Cardiac fibroblast (primary cell): ENCODE measurements at places on chromosomes 6 and 20.
A peak's percentile ranks its signal among the peaks of the same experiment; 100 is the strongest.

GRCh38 chr6:117919775-117920729, 13.0 kb downstream of the SLC35F1 start:
- DNase-seq: no peak

GRCh38 chr20:16596991-16597390, 23.7 kb upstream of the KIF16B start:
- no peak for DNase-seq

DNA sequence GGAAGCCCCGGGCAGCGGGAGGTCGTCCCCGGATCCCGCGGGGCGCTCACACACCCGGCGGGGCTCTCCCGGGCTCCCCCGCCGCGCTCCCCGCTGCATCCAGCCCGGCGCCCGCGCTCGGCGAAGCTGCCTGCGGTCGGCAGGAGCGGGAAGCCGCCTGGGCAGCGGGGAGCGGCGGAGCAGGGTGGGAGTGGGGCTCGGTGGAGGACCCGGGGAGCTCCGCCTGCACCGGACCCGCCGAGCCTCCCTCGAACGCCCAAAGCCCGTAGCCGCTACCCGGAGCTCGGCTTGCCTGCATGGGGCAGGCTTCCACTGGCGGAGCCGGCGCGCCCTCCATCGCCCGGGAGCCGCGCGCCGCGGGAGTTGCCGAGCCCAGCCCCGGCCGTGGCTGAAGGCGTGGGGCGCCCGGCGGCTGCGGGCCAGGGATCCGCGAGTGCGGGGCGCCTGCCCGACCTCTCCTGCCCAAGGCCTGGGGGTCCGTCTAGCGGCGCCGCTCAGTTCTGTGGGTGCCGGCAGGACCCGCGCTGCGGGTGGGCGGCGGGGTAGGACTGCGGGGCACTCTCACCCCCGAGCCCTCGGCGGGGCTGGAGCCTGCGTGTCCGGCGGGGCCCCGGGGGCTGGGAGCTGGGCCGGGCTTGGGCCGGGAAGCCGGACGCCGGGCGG, 671 bp downstream of the CDH4 start:
- DNase-seq: peak; percentile 8

GRCh38 chr20:53034899-53035298, 62.7 kb downstream of the TSHZ2 start:
- no peak for DNase-seq

- DNase-seq: no peak
Observed at GRCh38 chr6:107699697-107700325, 124.3 kb downstream of the SCML4 start.

DNA sequence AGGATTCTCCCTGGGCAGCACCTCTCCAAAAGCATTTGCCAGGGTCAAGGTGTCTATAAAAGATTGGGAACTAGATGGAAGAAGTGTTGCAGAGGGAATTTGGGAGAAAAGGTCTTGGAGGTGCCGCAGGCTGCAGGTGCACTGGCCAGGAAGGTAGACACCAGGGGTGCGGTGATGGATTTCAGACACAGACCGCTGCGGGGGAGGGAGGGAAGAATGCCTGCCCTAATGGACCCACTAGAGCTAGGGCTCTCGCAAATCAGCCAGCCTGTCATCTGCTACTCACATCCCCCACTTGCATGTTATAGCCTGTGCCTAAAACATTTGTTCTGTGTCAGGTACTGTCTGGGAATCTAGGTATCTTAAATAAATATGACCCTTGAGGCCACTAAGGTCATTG, 193.6 kb upstream of the SLC24A3 start:
- DNase-seq: no peak

- peak; percentile 98 for DNase-seq
Observed at GRCh38 chr6:3209114-3210023, 18.1 kb downstream of the TUBB2B start.

DNA sequence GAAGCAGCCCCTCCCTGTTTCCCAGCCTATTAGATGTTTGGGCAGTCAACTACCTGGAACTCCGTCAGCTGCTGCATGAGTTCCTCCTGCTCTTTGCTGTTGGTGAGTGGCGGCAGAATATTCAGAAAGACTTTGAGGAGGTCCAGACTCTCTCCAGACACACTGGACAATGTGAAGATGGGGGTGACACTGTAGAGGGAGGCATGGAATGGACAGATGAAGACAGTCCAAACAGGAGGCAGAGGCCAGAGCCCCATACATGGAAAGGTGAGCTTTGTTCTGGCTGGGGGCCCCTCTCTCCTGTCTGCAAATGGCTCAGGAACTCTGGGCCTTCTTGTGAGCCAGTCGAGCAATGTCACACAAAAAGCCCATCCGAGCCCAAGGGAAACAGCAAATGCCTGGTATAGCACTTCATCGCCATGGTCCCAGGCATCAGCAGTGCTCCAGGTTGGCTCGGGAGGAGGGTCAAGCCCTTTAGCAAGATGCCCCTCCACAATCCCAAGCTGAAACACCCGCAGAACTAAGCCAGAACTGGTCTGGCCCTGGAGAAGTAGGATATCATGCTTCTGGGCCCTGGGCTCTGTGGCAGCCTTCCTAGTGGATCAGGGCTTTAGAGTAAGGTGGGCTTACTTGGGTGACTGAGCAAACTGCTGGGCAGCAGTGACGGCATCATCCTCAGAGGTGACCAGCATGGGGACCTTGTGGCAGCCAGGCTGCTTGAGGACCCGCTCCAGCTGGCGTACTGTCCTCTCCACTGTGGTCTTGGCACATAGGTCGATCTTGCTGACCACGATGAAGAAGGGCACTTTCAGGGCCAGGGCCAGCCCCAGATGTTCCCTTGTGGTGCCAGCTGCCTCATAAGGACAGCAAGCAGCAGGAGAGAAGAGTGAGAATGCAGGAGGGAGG, 4.9 kb downstream of the GTPBP2 start:
- no peak for DNase-seq

- DNase-seq: no peak
Observed at GRCh38 chr20:61356196-61356595, 104.1 kb downstream of the CDH4 start.

- peak; percentile 67 for DNase-seq
Observed at GRCh38 chr6:46090115-46091079, 39.4 kb upstream of the ENPP4 start.

GRCh38 chr6:37187321-37188022, 17.5 kb downstream of the PIM1 start:
- DNase-seq: no peak

GRCh38 chr6:133804265-133804664, 84.6 kb upstream of the TCF21 start:
- DNase-seq: peak; percentile 85

DNA sequence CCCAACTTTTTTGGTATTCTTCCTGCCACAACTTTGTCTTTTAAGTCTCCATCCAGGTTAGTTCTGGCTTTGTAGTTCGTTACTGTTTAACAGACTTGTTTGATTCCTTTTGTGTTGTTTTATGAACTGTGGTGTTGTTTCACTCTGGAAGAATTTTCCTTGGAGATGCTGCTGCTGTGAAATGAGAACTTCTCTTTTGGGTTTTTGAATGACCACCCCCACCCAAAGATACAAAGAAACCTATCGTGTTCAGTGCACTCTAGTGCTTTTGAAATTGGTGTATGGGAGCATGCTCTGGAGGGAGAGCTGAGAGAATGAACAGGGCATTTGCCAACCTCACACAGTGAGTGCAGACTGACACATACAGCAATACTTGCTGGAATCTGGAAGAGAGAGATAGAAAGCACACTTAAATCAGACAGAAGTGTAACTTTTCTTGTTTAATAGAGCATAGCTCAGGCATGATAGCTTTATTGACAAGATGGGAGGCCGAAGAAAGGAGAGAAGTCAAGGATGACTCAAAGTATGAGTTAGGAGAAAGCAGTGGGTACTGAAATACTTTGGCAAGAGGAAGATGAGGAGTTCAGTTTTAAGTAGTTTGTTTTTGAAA, 293.1 kb downstream of the SOX4 start:
- no peak for DNase-seq

GRCh38 chr6:90025523-90026061, 131.3 kb downstream of the GJA10 start:
- DNase-seq: peak; percentile 73

DNA sequence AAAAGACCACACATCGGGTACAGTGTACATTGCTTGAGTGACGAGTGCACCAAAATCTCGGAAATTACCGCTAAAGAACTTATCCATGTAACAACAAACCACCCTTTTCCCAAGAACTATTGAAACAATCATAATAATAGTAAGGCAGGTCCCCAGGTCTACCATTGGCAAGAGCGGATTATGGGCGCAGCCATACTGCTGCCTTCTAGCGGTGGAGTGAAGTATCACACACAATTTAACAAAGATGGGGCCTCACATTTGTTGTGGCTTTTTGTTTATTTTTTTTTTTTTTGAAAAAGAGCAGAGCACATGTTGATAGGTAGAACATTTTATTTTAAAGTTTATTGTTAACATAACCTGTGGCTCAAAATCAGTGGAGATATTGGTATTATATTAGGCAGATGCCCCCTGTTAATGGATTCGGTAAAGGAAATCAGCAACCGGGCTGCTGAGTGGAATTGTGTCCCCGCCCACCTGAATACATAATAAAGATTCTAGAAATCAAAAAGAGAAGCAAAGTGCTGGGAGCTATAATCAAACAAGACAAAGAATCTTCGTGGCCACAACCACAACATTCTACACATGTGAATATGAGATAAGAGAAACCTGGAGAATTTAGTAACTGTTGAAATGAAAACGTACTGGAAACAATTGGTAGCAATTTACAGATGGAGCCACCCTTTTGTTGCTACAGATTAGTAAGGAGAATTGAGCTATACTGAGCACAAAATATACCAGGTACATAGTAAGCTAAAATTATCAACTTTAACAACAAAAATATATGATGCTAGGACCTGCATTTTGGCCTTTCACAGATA, 94.2 kb upstream of the EXOC2 start:
- peak; percentile 4 for DNase-seq

DNA sequence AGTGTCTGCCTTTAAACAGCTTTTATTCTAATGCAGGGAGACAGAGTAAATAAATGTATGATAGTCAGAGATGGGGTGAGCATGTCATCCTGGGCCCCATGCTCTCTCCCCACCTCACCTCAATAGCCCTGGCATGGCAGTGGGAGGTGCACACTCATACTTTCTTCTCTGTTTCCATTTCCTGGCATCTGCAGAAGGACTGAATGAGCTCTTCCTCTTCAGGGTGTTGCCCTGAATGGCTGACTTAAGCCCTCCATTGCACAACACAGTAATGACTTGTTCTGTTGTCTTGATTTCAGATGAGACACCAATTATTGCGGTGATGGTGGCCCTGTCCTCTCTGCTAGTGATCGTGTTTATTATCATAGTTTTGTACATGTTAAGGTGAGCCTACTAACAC, 57.0 kb upstream of the GNRH2 start:
- DNase-seq: peak; percentile 85

- DNase-seq: no peak
Observed at GRCh38 chr6:93801101-93801847, 381.9 kb upstream of the EPHA7 start.

GRCh38 chr6:124260337-124260736, 456.7 kb downstream of the NKAIN2 start:
- DNase-seq: no peak

DNA sequence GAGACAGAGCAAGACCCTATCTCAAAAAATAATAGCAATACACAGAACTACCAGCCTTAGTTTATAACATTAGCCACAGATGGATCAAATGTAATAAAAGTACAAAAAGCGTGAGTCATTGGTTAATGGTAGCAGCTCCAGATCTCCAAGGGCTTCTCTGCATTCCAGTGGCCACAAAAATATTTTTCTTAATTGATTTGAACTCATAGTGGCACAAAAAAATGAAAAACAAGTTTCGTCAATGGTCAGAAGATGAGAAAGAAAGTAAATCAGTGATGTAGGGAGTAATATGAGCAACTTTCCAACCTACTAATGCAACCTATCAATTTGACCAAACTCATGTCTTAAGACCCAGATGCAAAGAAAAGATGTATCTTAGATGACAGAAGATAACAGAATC, 79.6 kb downstream of the CEP57L1 start:
- DNase-seq: no peak

DNA sequence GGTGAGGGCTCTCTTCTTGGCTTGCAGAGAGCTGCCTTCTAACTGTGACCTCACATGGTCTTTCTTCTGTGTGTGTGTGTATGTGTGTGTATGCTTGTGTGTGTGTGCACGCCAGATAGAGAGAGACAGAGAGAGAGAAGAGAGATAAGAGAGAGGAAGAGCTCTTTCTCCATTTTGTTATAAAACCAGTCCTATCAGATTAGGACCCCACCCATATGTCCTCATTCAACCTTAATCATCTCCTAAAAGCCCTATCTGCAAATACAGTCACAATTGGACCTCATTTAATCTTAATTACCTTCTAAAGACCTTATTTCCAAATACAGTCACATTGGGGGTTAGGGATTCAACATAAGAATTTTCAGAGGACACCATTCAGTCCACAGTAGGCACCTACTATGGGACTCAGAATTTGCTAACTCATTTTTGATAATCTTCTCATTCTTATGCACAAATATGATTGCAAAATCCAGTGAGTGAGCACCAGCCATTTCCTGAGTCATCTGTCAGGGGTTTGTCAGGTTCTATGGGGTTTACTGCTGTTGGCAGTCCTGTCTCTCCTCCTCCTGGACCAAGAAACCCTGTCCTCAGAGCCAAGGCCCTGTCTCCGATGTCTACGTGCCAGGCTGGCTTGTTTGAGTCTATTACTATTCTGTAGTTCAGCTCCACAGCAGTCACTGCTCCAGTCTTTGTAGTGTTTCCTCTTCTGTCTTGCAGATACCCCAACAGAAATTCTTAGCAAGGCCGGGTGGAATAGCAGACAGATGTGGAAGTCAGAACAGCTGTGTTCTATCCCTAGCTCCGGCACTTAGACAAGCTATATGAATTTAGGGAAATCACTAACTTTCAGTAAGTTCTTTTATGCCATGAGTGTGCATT, 59.0 kb upstream of the FAM184A start:
- DNase-seq: peak; percentile 76

DNA sequence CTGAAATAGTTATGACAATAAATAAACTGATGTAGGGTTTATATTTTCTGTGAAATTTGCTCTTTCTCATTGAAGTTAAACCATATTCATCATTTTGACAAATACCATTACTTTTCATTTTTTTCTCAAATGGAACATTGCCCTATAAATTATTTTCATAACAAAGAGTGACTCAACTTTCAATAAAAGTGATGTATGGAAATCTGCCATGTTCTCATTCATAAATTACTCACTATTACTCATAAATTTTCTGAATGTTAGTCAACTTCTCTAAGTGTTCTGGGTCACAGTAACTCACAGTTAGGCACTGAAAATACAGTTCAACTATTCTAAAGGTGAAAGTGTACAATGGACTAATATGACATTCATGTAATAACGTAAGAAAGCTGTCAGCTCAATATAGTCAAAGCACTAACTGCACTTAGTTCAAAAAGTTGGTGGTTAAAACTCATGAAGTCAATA, 19.0 kb upstream of the STX11 start:
- peak; percentile 51 for DNase-seq

GRCh38 chr6:161374971-161375873, 101.4 kb upstream of the AGPAT4 start:
- peak; percentile 24 for DNase-seq

- DNase-seq: peak; percentile 7
Observed at GRCh38 chr6:121354764-121355163, 20.5 kb upstream of the TBC1D32 start.
